ENCODE measurements at places on chromosomes 7 and 10.
A peak's percentile ranks its signal among the peaks of the same experiment; 100 is the strongest.

DNA sequence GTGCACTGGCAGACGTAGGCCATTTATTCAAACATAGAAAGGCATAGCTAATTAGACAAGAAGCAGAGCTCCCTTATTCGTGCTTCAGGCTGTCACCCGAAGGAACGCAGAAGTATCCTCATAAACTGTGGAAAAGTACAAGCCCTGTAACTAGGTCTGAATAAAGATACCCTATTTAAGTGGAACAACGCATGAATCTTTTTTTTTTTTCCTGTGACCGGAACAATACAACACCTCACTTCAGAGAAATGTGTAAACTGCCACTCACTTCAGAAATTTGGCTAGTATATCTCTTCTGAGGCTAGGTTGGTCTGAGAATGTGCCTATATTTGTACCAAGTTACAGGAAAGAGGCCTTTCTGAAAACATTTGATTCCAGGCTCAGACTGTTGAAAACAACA is 8.0 kb upstream of the CSTF2T start:
- peak; percentile 73 for ATAC-seq

- ATAC-seq = no peak
These were observed 6.7 kb upstream of the KLRG2 start for GRCh38 chr7:139490130-139490529.

DNA sequence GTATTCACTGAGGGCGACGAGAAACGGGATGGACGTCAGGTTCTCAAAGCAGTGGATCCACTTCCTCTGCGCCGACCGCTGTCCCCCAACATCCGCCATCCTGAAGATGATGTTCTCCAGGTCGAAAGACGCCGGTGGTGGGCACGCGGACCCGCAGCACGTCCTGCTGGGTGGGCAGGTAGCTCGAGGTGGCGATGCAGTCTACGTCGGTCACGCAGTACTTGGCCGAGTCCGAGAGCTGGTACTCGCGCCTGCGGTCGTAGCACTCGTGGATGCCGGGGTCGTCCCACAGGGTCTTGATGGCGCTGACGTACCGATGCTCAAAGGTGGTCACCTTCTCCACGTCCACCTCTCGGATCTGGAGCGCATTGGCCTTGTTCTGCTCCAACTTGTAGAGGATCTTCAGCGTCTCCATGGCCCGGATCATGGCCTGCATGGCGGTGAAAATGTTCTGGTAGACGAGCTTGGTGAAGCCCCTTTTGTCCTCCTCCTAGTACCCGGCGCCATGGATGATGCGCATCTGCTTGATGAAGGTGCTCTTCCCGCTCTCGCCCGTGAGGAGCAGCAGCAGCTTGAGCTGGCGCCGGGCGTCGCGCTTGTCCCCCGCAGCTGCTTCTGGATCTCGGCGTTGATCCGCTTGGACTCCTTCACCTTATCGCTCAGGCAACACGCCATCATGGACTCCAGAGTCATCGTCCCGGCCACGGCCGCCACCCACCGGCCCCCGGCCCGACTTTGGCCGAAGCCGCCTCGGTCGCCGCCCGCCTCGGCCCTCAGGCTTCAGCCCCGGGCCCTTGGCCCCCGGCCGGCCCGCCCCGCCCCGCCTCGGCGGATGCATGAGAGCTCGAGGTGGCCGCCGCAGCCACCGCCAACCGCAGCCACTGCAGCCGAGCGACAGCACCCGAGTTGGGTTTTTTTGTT is 122.9 kb upstream of the KCTD7 start:
- peak; percentile 72 for ATAC-seq

- ATAC-seq = peak; percentile 54
These were observed 320.6 kb downstream of the GATA3 start for GRCh38 chr10:8375137-8375536.

GRCh38 chr7:1928645-1929348 is 258.7 kb downstream of the ELFN1 start:
- no peak for ATAC-seq

DNA sequence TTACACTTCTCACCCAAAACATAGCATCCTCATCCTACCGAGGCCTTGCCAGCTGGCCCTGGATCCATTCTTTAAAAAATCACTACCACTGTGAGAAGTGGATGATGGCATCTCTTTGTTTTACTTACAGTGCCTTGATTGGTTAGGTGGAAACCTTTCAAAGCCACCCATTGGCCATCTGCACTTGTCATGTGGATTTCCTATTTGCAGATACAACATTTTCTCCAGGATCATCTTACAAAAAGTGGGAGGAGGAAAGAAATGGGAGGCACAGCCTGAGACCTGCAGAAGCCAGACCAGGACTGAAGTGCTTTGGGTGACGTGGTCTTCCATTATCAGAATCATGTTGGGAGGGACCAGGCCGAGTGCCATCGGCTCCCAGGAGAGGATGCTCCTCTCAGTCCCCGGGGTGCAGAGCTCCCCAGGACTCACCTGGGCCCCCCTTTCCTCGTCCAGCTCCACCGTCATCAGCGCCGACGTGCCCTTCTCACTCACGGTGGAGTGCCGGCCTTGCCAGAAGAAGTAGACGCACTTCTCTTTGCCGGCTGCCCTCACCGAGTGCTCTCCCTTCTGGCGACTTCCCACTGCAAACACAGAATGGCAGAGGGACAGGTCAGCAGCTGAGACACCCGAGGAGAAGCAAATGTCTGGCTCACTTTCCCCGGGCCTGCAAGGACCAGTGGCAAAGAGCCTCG is 161.2 kb downstream of the SVIL start:
- no peak for ATAC-seq

DNA sequence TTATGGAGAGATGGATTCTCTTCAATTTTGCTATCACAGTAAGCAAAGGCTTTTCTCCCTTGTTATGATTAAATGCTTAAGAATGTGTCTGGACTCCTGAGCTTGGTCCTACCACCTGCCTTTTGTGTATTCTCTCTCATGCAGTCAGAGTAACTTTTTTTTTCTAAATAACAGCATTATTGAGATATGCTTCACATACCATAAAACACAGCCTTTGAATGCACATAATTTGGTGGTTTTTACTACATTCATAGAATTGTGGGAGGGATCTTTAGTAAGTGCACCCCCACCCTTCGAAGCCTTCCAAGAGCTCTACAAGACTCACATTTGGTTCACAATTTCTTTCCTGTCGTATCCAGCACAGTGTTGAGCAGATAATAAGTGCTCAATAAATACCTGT is 175.5 kb downstream of the ADAM12 start:
- ATAC-seq = no peak

DNA sequence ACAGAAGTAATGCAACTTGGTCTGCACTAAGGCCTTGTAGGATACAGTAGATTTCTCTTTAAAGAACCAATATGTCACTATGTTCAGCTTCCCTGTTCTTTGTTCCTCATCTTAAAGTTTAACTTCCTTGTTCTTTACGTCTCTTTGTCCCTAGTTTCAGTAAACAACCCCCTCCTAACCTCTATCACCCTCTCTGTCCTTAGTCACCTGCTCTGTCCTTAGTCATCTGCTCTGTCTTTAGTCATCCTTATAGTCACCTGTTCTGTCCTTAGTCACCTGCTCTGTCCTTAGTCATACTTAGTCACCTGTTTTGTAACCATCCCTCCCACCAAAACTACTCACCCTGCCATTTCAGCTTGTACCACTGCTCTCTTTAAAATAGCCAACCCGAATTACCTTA is 144.6 kb upstream of the TMEM106B start:
- peak; percentile 93 for ATAC-seq

- ATAC-seq = no peak
These were observed 351.2 kb downstream of the LRMDA start for GRCh38 chr10:75782463-75783248.

- ATAC-seq = no peak
These were observed 3.1 kb downstream of the SH3PXD2A start for GRCh38 chr10:103852189-103852711.

DNA sequence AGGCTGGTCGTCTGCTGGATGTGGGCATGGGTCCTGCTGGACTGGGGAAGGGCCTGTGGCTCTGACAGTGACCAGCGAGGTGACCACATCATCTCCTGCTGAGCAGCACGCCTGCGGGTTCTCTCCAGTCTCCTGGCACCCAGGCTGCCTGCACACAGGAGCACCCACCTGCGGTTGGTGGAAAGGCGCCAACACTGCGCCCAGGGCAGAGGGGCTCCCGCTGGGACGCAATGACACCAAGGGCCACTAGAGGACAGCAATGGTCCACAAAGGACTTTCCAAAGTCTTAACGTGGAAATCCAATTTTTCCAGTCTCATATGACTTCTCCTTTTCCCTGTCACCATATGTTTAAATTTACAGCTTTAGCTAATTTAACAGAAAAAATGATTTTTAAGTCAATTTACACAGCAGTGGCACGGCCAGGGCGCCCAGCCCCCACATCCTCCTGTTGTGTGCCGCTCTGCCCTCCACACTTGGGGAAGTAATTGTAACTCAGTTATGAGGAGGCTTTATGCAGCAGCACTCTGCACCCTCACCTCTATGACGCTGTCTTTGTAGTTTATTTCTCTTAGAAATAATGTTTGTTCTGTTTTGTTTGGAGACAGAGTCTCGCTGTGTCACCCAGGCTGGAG is 38.1 kb downstream of the CFAP46 start:
- ATAC-seq = peak; percentile 61

DNA sequence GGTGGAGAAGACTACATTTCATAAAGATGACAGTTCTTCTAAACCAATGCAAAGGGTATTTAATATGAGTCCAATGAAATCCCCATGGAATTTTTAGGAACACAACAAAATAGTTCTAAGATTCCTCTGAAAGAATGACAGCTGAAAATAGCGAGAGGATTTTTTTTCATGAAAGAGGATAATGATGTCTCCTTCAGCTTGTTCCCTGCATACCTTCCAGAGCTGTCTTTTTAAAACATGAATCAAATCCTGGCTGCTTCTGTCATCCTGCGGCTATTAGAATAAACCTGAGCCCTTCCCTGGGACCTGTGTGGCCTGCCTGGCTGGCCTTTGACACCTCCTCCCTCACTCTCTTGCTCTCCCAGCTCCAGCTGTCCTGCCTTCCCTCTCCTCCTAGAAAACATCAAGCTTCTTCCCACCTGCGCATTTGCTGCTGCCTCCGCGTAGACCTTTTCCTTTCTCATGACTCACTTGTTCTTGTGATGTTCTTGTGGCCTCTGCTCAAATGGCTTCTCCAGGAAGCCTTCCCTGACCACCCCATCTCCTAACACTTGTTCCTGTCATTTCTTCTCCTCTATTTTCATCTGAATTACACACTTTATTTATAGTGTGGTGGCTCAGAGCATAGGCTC is 57.4 kb downstream of the EEPD1 start:
- no peak for ATAC-seq

GRCh38 chr10:71631007-71631861 is 88.3 kb downstream of the C10orf105 start:
- no peak for ATAC-seq

DNA sequence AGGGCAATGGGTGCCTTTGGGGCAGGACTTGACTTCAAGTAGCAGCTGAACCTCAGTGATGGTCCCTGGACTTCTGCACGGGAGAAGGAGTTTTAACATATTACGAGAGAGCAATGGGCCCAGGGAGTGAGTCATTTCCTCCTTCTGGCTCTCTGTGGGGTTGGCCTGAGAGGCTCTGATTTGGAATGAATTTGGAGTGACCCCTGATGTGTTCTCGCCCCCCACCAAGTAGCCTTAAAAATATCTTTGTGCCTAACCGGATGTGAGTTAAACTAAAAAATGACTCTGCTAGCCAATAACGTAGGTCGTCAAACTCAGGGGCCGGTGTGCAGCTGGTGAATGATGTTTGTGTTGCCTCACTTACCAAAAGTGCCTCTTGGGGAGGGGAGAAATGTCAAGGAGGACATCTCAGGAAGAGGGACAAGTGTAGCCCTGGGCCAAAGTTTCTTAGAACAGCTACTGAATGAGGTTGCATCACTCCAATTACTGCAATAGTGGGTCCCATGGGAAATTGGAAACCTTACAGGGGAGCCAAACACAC is 656.6 kb downstream of the INHBA start:
- ATAC-seq = no peak

DNA sequence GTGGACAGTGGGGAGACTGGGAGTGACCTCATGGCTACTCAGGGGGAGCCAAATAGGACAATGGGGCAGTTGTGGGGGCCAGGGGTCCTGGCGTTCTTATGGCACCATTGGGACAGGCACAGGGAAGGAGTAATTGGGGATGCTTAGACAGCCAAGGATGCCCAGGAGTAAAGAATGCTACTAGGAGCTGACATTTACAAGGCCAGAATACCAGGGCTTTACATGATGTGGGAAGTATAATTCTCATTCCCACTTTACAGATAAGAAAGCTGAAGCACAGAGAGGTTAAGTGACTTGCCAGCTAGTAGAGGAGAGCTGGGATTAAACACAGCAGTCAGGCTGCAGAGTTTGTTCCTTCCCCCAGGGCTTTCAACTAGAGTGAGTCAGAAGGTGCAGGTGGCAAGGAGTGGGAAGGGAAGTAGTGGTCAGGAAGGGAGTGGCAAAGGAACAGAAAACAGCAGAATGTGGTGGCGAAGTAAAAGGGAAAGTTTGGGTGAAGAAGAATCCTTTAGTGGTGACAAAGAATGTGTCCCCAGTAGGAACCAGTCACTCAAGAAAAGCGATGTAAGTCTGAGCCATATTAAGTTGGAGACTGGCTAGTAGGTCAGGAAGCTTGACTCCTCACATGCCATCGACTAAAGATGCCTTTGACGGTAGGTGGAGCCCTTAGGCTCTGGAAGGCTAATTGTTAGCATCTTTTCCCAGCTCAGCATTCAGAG is 32.8 kb downstream of the CPVL start:
- peak; percentile 69 for ATAC-seq

GRCh38 chr7:94154858-94155257 is 150.7 kb upstream of the BET1 start:
- ATAC-seq = no peak

DNA sequence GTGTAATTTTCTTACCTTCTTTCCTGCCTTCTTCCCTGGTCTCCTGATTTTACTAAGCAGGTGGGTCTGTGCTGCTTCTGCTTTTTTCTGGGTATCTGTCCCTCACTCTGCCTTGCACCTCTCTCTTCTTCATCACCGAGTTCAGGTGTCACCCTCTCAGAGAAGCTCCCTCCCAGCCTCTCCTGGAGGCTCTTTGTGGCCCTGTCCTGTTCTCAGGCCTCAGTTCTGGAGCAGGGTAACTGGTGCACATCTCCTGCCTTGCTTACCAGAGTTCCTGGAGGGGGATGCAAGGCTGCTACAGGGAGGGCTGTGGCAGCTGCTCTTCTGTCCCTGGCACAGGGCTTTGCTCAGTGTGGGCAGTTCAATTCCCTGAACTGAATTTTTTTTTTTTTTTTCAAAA is 66.1 kb downstream of the RBM33 start:
- ATAC-seq = no peak

GRCh38 chr10:111472445-111472844 is 395.6 kb downstream of the ADRA2A start:
- no peak for ATAC-seq

GRCh38 chr10:121926157-121926556 is 1.7 kb downstream of the ATE1 start:
- no peak for ATAC-seq

Measured in activated T-helper 17 cell treated with anti-CD3 and anti-CD28 coated beads, Interleukin-2, amount 50 U/mL, for 72 hours (primary cell).